ENCODE measurements at places on chromosomes 7 and 10.

DNA sequence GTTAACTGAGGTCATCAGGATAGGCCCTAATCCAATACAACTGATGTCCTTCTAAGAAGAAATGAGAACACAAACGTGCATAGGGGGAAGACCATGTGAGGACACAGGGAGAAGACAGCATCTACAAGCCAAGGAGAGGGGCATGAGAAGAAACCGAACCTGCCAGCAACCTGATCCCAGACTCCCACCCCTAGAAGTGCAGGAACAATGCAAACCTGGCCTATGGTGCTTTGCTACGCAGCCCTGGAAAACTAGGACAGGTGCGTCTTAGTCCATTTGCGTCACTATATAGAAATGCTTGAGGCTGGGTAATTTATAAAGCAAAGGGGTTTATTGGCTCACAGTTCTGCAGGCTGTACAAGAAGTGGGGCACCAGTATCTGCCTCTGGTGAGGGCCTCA lies 322.6 kb upstream of the ZNF32 start:
- no peak for DNase-seq

- no peak for DNase-seq
Observed at GRCh38 chr7:44431091-44431608, 59.3 kb downstream of the NUDCD3 start.

- DNase-seq, result no peak
Observed at GRCh38 chr10:43069579-43069978, 7.3 kb upstream of the RET start.

- DNase-seq, result no peak
Observed at GRCh38 chr10:124743191-124744101, 732 bp downstream of the FAM53B start.

GRCh38 chr7:69204943-69205342 lies 393.3 kb upstream of the AUTS2 start:
- no peak for DNase-seq

- DNase-seq, result no peak
Observed at GRCh38 chr7:125450749-125451148, 521.1 kb upstream of the POT1 start.

GRCh38 chr10:63103971-63104409 lies 29.1 kb upstream of the NRBF2 start:
- no peak for DNase-seq

GRCh38 chr7:78213402-78213801 lies 414.8 kb downstream of the PHTF2 start:
- DNase-seq, result no peak

DNA sequence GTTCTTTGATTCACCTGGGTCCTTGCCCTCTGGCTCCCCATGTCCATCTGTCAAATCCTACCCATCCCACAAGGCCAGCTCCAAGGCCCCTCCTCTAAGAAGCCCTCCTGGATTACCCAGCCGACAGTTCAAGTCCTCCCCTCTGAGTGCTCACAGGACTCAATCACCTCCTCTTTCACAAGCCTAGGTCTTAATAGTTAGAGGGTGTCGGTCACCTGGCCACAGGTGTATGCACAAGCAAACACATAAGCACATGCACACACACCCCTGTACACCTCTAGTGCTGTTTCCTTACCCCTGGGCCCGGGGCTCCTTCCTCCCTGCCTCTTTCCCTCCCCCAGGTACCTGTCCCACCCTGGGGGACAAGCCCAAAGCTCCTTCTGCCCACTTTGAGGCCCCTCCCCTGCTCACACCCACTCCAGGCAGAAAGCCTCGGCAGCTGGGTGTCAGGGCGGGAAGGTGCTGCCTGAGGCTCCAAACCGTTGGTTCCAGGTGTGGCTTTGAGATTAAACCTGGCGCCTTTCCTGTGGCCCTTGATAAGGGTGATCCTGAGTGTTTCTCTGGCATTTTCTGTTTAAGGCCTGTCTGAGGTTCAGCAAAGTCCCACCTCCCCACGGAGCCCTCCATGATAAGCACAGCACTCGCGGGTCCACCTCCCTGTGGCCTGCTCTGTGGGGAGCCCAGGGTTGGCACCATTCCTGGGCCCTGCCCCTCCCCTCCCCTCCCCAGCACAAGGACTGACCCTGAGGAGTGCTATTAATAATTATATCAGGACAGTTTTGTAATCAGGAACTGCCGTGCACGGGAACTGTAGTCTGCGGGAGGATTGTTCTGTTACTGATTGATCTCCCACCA lies 14.6 kb upstream of the AQP1 start:
- DNase-seq, result no peak

DNA sequence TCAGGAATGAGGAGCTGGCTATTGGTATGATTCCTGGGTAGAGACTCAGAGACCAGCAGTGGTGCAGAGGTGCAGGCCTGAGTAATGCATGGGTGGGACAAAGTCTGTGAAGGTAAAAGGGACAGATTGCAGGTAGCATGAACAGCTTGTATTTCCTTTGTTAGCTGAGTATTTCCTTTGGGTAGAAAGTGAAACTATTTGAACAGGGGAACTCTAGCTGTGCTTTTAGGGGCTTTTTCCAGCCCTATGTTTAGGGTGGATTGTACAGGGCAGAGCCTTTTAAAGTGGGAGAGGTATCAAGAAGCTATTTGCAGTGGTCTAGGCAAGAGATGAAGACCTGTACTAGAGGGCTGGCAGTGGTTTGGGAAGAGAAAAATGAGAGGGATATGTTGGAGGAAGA lies 739.9 kb downstream of the REEP3 start:
- DNase-seq, result no peak

- DNase-seq, result no peak
Observed at GRCh38 chr10:71068861-71069271, 143.5 kb upstream of the UNC5B start.

DNA sequence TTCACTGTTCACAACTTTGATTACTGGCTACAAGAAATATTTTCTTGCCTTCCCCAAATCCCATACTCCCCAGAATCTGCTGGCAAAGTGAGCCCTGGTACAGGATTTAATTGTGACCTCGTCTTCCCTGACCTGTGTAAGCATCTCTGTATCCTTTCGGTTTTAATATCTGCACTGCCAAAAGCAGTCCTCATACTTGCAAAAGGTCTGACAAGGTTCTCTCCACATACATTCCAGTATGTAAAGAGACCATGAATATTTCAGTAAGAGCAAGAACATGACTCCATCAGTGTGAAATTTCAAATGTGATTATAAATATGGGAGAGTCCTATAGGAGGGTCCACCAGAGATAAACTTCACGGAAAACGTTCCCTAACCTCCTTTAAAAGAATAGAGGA lies 134.0 kb upstream of the TCF7L2 start:
- DNase-seq, result no peak

GRCh38 chr7:24748521-24748920 lies 8.7 kb downstream of the GSDME start:
- no peak for DNase-seq

- DNase-seq, result no peak
Observed at GRCh38 chr10:114307731-114308130, 68.7 kb downstream of the VWA2 start.

DNA sequence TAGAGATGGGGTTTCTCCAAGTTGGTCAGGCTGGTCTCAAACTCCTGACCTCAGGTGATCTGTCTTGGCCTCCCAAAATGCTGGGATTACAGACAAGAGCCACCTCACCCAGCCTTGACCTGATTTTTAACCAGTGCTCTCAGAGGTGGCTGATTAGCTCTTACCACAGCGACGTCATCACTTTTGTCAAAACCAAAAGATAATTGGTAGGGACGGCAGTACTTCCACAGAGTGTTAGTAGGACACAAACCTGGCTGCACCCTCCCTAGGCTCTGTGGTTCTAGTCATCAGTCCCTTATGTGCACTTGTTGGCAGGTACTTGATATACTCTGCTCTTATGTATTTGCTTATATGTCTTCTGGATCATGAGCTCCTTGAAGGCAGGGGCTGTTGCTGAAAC lies 74.0 kb downstream of the GPR141 start:
- no peak for DNase-seq

DNA sequence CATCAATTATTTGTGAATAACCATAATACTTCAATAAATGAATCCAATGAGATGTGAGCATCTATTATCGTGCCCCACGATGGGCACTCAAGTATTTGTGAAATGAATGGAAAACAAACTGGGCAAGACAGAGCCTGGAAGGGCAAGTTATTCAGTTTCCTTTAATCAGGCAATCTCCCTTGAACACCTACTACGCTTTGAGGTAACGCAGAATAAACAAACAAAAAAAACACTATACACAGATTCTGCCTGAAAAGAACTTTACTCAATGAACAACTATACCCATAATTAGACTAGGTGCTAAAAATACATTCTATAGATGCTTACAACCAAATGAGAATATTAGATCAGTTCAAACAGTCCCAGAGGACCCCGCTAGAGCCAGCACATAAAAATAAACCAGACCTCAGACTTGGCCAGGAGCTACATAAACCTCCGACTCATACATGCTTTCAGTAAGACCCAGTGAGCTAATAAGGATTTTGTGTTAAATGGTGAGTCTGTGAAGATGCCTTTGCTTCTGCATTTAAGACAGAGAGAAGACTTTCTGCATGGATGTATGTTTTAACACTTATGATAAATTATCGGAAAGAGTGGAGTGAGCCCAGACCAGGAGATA lies 121.3 kb downstream of the MPP7 start:
- DNase-seq, result no peak

- DNase-seq, result no peak
Observed at GRCh38 chr7:98322331-98323270, 41.1 kb downstream of the BRI3 start.

GRCh38 chr7:95199779-95200558 lies 124.4 kb downstream of the PON1 start:
- DNase-seq, result no peak

DNA sequence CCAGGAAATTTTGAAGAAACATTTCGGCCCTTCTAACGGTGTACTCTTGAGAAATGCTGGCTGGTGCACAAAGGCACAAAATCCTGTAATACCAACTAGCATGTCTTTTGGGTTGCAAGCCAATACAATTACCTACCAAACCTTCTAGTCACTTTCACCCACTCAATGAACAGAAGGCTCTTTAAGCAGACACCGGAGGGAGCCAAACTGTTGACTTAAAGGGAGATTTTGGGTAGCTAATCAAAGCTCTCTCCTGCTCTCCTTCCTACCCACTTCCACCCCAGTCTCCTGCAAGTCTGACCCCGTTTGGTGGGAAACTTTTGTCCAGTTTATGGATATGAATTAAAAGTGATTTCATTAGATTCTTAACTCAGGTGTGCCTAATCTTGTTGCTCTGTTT lies 24.0 kb downstream of the GRM3 start:
- no peak for DNase-seq

GRCh38 chr10:74047871-74048270 lies 50.0 kb downstream of the VCL start:
- DNase-seq, result no peak

DNA sequence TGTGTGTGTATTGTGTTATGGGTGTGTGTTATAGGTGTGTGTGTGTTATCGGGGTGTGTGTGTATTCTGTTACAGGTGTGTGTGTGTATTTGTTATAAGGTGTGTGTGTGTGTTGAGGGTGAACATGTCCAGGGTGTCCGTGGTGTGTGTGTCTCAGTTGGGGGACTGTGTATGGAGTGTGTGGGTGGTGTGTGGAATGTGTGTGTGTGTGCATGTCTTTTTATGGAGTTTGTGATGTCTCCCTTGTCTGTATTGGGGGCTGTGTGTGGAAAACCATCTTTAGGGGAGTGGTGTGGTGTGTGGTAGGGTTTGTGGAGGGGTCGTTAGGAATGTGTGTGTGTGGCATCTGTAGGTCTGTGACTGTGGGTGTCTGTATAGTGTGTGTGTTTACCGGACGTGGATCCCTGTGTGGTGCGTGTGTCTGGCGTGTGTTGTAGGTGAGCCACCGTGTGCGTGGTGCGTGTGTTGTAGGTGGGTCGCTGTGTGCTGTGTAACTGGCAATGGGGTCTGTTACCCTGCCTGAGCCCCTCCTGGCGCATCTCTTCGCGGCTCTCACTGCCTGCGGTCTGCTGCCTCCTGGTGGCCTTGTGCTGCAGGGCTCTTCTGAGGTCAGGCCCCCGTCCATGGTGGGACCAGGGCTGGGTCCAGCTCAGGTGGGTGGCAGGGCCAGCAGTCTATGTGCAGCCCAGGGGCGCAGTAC lies 61.7 kb downstream of the PALD1 start:
- DNase-seq, result no peak

- no peak for DNase-seq
Observed at GRCh38 chr7:18693816-18694215, 198.3 kb downstream of the HDAC9 start.

DNA sequence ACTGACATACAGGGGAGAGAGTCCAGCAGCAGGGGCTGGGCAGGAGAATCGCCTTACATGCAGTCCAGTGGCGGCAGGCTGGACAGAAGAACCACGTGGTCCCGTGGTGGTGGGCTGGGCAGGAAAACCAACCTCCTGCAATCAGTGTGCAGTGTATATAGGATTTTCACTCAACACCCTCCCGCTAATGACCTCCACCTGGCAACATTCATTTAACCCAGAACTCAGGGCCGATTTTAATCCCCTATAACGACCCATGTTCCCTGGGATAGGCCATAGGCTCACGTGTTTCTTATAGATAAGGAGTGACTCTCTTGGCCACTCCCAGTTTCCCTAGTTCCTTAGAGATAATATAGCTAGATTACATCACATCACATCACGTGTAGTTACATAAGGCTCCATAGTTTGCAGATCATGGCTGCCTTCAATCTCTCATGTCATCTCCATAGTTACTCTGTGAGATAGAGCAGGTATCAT lies 19.4 kb downstream of the MTURN start:
- DNase-seq, result no peak

DNA sequence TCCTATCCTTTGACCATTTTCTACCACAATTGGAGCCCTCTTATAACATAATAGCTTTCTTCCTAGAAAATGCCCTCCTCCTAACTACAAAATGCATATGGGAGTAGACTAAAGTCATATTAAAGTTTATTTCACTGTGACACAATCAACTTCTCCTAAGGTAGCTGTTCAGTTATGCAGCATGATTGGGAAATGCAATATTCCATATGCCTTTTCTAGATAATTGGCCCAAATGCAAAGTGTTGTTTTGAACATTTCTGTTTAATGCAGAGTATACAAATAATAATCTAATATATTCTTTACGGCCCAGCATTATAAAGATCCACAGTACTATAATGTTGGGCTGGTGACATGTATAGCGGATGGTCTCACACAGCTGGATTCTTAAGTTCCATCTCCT lies 205.1 kb downstream of the RAPGEF5 start:
- no peak for DNase-seq

DNA sequence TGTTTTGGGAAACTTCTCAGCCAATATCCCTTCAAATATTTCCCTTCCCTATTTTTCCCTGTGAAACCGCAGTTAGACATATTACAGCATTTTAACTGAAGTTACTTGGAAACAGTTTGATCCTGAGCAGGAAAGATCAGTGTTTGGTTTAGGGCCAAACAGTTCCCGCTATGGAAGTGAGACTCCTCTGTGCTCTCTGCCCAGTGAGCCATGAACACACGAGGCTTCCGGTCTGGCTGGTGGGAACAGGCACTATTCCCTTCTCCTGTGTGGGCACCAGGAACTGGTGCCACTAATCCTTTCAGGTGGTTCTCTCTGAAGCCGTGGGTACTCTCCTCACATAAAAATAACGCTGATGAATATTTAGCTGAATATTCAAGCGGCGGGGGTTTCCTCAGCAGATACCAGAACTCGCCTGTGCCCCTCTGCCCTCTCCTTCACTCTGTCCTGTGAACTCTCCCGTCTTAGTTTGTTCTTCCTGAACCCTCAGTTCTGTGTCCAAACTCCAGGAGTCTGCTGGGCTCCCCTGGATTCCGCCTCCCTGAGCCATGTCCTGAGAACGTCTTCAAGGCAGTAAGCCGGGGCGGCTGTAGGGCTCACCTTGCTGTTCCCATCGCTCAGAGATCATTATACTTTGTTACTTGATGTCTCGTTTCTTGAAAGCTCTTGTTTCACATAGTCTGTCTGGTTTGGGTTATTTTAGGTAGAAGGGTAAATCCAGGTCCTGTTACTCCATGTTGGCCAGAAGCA lies 25.7 kb downstream of the FOXL3 start:
- DNase-seq, result no peak

- DNase-seq, result no peak
Observed at GRCh38 chr7:95691464-95691863, 80.9 kb upstream of the DYNC1I1 start.

Measured in HFF-Myc (cell line).